ENCODE measurements at places on chromosomes 12 and 14.

DNA sequence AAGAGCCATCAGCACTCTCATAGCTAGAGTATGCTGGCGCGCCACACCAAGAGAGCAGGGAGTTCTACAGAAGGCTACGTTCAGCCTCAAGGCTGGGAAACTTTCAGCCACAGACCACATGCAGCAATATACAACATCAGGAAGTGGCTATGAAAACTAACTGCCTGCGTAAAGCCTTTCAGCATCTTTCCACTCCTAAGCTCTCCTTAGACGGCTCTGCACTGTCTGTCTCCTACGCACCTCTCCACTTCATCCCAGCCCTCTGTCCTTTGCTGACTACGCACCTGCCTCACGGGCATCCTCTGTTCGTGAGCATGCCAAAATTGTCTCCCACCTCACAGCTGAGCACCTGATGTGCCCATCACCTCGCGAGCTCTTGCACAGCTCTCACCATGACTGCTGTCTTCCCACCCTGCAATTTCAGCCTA is 9.7 kb downstream of the MPHOSPH9 start:
- DNase-seq, result no peak

- DNase-seq, result no peak
These were observed 907.2 kb downstream of the LRFN5 start for GRCh38 chr14:42513837-42514236.

DNA sequence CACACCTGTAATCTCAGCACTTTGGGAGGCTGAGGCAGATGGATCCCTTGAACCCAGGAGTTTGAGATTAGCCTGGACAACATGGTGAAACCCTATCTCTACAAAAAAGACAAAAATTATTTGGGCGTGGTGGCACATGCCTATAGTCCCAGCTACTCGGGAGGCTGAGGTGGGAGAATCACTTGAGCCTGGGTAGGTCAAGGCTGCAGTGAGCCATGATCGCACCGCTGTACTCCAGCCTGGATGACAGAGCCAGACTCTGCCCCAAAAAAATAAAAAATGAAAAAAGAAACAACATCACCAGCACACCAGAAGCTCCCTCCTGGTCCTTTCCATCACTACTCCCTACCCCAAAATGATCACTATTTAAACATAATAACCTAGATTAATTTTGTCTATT is 2.6 kb downstream of the VEZT start:
- DNase-seq, result no peak

DNA sequence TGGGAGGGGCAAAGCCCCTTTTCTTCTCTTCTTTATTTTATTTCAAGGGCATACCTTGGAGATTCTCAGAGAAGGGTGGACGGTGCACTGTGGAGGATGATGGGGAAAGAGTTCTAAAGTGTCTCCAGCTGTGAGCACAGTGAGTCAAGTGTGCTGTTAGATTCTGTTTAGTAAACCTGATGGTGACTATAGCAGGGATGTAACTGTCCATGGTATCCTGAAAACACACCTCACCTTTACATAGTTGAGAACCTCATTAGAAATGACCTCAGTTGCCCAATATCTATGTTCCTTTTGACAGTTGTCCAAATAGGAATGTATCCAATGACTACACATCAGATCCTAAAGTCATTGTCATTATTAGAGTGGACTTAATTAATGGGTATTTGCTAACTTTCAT is 38.0 kb downstream of the CNTN1 start:
- DNase-seq, result no peak

DNA sequence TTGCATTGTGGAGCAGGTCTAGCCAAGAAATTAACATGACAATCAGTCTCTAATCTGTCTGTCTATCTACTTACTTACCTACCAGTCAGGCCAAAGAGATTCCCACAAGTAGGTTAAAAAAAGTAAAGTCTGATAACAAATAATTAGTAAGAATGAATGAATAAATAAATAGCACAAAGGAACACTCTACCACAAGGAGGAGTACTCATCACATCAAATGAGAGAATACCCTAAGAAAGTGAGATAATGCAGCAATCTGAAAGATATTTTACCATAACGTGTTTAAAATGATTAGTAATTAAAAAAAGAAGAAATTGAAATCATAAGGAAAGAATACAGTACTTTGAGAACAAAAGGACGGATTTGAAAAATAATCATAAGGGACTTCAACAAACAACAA is 187.2 kb downstream of the SYNE2 start:
- DNase-seq, result peak; percentile 23

- DNase-seq, result no peak
These were observed 126.0 kb upstream of the PZP start for GRCh38 chr12:9334041-9334692.

DNA sequence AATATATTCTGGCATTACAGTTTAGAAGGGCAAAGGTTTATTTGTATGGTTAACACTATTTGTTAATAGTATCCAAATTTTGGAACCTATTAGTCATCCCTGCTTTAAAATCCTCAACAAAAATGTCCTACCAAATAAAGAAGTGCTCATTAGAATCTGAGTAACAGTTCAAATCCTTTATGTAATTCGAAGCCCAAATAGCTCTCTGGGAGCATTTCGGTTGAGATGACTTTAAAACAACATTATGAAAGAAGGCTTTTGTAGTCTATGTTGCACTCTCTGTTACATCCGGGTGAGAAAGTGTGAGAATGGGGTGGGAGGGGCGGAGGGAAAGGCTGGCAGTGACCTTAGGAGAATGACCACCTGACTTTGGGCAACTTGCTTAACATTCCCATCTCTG is 59.7 kb downstream of the SLC38A1 start:
- DNase-seq, result peak; percentile 51

DNA sequence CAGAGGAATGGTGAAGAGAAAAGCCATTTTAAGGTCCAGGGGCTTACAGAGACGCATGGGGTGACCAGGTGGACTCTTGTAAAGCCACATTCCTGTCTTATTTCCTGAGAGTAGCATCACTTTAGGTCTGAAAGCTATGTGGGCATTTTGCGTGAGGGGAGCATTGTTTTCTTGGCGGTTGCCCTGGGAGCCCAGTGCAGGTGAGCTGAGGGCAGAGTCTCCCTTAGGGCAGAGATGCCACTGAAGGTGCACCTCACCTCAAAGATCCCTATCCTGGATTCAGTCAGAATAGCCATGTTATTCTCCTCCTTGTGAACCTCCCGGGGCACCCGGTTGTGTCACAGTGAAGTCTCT is 12.4 kb downstream of the GLRX5 start:
- no peak for DNase-seq

DNA sequence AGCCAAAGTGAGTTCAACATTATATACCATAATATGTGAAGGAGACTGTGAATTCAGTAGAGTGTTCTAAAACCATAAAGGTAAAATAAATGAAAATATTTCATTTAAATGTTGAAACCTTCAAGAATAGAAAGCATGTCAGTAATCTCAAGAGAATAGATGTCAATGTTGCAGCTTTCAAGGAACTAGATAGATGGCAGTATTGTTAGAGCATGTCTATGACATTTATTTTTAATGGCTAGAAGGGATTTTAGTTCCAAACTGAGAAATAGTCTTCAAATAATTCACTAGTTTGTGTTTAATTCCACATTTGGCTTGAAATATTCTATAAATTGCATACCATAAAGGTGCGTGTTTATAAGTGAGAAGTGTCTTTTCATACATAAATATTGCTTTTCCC is 326.5 kb downstream of the FLRT2 start:
- no peak for DNase-seq

DNA sequence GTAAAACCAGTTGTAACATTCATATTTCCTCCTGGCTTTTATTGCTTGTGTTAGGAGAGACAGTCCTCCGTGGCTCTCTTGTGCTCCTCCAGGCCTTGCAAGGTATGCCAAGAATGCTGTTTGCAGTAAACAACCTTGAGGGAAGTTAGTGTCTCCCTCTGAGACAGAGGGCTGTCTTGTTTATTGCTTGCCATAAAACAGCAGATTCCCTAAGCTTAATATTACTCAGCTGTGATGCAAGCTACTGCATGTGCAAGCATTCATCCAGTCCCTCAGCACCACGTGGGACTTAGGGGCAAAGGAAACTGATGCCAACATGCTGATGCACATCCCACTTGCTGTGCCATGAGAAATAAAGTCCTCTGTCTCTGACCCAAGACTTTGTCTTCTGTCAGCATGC is 6.6 kb downstream of the POMT2 start:
- DNase-seq, result peak; percentile 99

DNA sequence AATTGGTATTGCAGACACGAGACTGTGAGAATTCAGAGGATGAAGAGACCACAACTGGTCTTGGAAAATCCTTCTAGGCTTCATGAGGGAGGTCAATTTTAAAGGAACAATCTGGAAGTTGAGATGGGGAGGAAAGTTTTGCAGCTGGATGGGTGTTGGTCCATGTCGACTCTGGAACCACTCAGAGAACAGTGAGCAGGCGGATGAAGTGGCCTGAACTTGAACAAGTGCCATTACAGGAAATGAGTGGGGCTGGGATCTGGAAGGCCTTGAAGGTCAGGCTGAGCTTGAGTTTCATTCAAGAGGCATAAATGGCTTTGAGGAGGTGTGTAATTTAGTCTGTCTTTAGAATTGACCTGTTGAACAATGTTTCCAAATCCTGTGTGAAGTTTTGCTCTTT is 140.9 kb downstream of the GALC start:
- DNase-seq, result no peak

DNA sequence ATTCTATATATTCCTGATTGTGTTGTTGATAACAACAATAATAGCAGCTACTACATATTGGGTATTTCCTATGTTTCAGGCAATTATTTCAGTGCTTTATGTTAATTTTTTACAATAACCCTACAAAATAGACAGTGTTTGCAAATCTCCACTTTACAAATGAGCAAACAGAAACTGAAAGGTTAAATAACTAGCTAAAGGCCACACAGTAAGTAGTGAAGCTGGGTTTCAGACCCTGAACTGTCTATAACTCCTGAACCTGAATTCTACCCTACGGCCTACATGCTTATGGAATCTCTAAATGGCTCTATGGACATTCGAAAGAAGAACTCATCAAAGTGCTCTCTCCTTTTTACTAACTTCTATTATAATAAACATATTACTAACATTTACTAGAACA is 19.7 kb upstream of the NUDT4 start:
- no peak for DNase-seq

- DNase-seq, result no peak
These were observed 1.1 kb downstream of the WDR20 start for GRCh38 chr14:102140750-102141145.

DNA sequence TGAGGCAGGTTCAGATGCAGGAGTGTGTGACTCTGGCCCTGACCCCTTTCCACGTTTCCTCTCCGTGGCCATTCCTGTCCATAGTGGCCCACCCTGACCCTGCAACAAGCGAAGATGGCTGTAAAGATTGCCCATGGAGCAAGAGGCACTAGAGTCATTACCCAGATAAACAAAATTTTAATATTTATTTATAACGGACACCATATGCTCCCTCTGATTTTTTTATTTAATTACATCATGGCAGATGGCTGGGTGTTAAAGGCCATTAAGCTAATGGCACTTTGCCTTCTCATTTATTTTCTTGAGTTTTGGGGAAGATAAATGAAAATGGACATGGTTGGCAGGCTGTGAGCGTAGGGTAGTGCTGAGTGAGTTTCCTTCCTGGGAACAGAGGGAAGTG is 58.7 kb downstream of the WSCD2 start:
- no peak for DNase-seq

- DNase-seq, result no peak
These were observed 6.4 kb downstream of the TMEM121 start for GRCh38 chr14:105532735-105533141.

DNA sequence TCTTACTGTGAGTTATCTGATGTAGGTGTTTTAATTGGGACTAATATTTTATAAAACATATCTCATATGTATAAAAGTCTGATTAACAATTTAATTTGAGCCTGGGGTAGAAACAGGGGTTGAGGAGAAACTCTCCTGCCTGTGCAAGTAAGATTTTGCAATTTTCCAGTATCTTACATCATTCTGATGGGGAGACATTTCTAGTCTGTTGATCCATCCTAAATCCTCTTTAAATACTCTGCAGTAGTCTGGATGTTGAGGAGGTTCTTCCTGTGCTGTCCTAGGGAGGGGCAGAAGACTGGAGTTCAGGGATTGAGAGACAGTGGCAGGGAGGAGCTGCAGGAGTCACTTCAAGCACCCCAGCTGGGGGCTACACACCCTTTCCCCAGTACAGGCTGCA is 287.8 kb downstream of the ADGRD1 start:
- DNase-seq, result no peak

GRCh38 chr12:12482959-12483358 is 79.7 kb downstream of the DUSP16 start:
- no peak for DNase-seq

- DNase-seq, result peak; percentile 99
These were observed at the start of gene PTGES3 for GRCh38 chr12:56688129-56688845. Gene PTGES3, minus strand, starts transcription at chr12:56688284. Its CDS starts 285 bp downstream, at chr12:56687999.

DNA sequence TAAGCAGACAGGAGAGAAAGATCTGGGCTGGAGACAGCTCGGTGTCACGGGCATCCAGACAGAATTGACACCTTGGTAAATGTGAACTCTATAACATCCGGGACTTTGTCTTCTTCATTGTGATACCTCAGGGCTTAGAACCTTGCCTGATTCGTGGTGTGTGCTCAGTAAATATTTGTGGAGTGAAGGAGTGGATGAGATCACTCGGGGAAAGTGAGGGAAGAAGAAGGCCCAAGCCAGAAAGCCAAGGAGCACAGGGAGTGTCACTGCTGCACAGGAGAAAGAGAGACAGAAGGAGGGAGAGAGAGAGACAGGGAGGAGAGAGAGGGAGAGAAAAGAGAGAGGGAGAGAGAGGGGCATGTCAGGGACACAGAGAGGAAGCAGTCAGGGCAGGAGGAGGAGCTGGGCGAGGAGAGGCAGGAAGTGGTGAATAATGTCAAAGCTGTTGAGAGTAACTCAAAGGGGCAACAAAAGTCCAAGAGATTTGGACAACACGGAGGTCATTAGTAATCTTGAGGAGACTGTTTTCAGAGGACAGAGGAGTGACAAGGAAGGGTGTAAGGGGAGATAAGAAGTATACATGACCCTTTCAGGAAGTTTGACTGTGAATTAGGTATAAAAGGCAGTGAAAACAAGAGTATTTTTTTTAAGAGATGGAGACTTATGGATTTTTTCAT is 141.6 kb upstream of the MAX start:
- DNase-seq, result no peak

- no peak for DNase-seq
These were observed 1.1 kb downstream of the ANKRD52 start for GRCh38 chr12:56257071-56257470.

DNA sequence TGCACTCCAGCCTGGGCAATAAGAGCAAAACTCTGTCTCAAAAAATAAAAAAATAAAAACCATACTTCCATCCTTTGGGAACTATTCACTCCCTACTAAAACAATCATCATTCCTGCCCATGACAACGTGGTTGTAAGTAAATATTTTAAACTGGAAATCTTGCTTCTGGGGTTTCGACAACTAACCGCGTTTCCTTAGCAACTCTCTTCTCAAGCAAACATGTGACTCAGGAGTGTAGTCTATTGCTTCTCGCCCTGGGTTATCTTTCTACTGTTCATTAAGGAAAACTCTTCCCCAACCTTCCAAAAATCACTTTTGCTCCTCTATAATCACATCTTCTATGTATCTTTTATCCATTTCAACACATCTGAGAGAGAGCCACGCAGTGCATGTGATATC is 21.8 kb downstream of the APPL2 start:
- no peak for DNase-seq

- DNase-seq, result peak; percentile 77
These were observed 2.4 kb downstream of the ATF7 start for GRCh38 chr12:53623548-53624385.
